Kasumi-1 (cell line): ENCODE measurements at places on chromosomes 5 and 9.

- DNase-seq, result no peak
Measured at GRCh38 chr9:131891598-131891997, 151.7 kb upstream of the RAPGEF1 start.

GRCh38 chr5:54742417-54742891, 224.9 kb downstream of the SNX18 start:
- no peak for DNase-seq

DNA sequence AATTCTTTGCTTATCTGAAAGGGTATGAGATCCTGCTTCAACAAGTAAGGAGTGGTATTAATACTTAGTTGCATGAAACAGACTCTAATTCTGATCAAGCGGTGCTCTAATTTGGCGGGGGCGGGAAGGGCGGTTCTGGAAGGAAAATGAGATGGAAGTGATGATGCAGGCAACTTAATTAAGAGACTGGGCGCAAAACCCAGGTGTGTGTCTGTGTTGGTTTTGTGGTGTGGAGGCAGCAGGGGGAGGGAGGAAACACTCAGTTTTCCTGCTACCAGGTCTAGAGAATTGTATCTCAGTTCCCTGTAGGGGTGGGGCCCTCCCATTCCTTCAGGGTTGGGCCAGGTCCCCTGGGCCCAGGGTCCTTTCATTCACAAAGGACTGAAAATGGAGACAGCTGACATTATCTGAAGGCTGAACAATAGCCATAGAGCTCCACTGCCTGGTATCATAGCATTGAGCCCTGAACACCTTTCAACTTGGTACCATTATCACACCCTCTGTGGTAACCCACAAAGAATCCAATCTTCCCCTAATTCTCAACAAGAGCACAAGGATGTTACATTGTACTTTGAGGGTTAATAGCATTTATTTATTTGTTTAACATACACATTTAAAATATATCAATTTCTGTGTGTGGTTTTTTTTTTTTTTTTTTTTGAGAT, 17.2 kb upstream of the C5orf47 start:
- no peak for DNase-seq

DNA sequence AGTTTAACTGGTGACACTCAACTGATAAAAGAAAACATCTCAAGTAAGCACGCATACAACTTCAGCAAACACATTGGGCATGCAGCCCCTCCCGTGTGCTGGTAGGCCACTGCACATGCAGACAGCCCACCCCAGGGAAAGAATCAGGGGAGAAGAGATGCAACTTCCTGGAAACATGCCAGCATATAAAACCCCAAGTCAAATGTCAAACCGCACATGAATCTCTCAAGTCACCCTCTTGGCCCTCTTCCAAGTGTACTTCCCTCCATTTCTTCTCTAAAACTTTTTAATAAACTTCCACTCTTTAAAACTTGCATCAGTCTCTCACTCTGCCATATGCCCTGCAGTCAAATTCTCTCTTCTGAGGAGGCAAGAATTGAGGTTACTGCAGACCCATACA, 732.7 kb downstream of the SEMA5A start:
- DNase-seq, result no peak

DNA sequence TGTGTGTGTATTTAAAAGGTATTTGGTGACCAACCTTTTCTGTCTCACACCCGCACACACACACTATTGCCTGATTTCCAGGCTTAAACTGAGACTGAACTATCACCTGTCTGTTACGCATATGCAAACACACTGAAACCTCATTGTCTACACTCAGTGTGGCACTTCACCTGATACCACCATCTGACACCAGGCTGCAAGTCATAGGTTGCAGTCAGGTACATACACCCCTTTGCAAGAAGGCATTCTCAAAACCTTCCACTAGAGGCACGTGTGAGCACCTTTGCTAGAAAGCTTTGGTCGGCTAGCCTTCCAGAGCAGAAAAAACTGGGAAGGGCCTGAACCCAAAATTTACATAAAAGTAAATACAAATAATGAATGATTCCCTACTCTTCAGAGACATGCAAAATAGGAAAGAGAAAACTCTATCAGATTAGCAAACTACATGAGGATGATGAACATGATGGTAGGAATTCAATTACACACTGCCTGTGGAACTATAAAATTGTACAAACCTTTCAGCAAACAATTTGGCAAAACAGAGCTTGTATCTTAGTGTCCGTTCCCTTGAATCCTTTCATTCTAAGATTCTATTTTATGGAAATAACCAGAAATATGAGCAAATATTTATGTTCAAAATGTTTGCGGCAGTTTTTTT, 5.9 kb upstream of the FOXD1 start:
- DNase-seq, result peak; percentile 77

- DNase-seq, result no peak
Measured at GRCh38 chr9:114925039-114925438, 5.4 kb downstream of the TNFSF8 start.
